K562 (cell line): ENCODE measurements at places on chromosomes 7 and 10.

- H3K4me3 ChIP-seq, result no peak overlapping the region
- no peak overlapping the region for H3K27ac ChIP-seq
- no peaks in the 10 kb centered on the region for H3K36me3 ChIP-seq
Measured at GRCh38 chr10:94493463-94493862, 52.1 kb upstream of the HELLS start.

DNA sequence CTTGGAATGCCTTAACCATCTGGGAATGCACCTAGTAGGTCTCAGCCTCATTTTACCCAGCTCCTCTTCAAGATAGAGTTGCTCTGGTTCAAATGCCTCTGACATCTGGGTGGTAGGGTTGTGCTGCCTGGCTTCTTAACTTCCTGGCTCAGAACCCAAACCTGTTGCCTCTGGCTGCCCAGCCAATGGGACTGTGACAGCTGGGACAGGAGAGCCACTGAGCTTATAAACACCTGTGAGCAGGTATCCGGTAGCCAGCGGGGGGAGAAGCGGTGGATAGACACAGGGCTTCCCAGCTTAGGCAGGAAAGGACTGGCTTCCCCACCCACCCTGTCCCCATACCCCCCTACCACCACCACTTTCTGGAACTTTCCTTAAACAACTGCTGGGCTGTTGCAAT, 115.8 kb upstream of the CARD11 start:
- no peak overlapping the region for H3K4me3 ChIP-seq
- H3K36me3 ChIP-seq, result no peaks in the 10 kb centered on the region
- H3K4me1 ChIP-seq, result no peaks in the 10 kb centered on the region; the same call in 1 of the 2 replicates
- no peak for DNase-seq

DNA sequence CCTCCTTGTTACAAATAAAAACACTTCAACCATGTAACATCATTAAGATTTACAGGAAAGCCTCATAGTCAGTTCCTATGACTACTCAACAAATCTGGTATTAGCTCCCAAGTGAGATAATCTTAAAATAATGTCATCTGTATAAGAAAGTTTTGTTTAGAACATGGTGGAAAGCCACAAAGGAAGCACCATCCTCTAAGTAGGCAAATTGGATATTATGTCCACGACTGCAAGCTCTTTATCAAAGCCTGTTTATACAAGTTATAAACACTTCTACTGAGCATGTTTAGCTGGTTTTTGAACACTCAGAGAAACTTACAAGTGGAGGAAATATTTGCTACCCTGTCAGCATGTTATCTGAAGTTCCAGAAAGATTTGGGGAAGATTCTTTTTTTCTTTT, 349.8 kb downstream of the ARL4A start:
- H3K27ac ChIP-seq, result no peak overlapping the region
- no peak for DNase-seq
- no peaks in the 10 kb centered on the region for H3K36me3 ChIP-seq
- no peak overlapping the region for H3K4me3 ChIP-seq
- H3K4me1 ChIP-seq, result no peaks in the 10 kb centered on the region
- H3K27me3 ChIP-seq, result no peaks in the 10 kb centered on the region

GRCh38 chr7:77680266-77680665, 16.0 kb upstream of the RSBN1L start:
- H3K36me3 ChIP-seq, result peaks cover 44% of the 10 kb centered on the region
- no peaks in the 10 kb centered on the region for H3K4me1 ChIP-seq

GRCh38 chr7:151936207-151936606, 20.0 kb upstream of the GALNTL5 start:
- H3K36me3 ChIP-seq, result no peaks in the 10 kb centered on the region
- DNase-seq, result no peak
- H3K27ac ChIP-seq, result no peak overlapping the region
- H3K27me3 ChIP-seq, result peaks cover 35% of the 10 kb centered on the region
- H3K4me3 ChIP-seq, result no peak overlapping the region

DNA sequence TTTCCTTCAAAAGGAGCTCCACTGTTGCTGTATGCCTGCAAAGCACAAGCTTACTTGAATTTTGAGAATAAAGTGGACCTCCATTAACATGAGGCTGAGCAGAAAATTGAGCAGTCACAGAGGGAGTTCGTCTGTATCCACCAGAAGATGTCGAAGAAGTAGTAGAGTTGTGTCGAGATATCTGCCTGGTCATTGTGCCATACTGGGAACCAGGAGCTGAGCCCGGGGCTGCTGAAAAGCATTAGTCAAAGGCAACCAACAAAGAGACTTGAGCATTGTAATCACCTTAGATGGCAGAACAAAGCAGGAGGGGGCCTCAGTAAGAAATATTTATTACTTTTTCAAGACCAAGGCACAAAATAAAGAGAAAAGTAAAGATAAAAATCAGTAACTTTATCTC, 61.5 kb downstream of the PDSS1 start:
- H3K36me3 ChIP-seq, result peaks cover 28% of the 10 kb centered on the region; the same call in 2 of the 3 replicates
- H3K4me1 ChIP-seq, result peaks cover 6% of the 10 kb centered on the region

DNA sequence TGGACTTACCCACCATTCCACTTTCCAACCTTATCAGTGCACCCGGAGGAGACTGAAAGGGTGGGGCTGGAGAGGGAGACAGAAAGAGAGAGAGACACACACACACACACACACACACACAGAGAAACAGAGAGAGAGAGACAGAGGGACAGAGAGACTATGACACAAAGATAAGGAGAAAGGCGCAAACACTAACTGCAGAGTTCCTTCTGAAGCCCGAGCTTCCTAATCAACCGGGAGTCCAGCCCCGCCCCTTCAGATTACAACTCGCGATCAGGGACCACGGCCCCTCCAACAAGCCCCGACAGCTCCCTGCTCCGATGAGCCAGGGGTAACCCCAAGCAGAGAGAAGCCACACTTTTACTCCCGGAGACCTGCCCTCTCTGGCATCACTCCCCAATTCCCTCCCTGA, 499 bp downstream of the GAL3ST4 start:
- peak overlapping the region; percentile 37; the same call in 2 of the 3 replicates for H3K27ac ChIP-seq
- peak; percentile 87 for DNase-seq
- no peaks in the 10 kb centered on the region for H3K27me3 ChIP-seq
- no peaks in the 10 kb centered on the region for H3K36me3 ChIP-seq
- H3K4me1 ChIP-seq, result peaks cover 45% of the 10 kb centered on the region

DNA sequence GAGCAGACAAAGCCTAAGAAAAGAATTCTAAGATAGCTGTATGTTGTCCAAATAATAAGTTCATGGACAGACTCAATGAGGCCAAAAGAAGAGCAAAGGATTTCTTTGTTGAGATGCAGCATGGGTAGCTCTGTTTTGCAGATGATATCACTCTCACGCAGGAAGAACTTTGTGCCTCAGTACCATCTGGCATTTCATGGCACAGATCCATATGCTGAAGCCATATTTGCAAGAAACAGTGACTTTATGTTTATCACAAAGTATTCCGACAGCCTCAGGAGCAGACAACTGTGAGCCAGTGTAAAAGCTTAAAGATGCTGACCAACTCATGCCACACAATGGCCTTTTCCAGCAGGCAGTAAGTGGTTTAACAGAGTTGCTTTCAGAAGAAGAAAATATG, 45.5 kb upstream of the RNF148 start:
- no peak overlapping the region for H3K4me3 ChIP-seq
- DNase-seq, result no peak
- no peaks in the 10 kb centered on the region for H3K4me1 ChIP-seq
- H3K27ac ChIP-seq, result no peak overlapping the region

- no peaks in the 10 kb centered on the region for H3K27me3 ChIP-seq
- H3K4me3 ChIP-seq, result no peak overlapping the region
- DNase-seq, result no peak
- no peaks in the 10 kb centered on the region for H3K36me3 ChIP-seq
- H3K27ac ChIP-seq, result no peak overlapping the region
Measured at GRCh38 chr7:2393706-2394105, 9.7 kb upstream of the CHST12 start.

- H3K4me1 ChIP-seq, result peaks cover 37% of the 10 kb centered on the region
- no peak for DNase-seq
- H3K27me3 ChIP-seq, result no peaks in the 10 kb centered on the region
Measured at GRCh38 chr10:11595395-11595692, 16.1 kb downstream of the USP6NL start.

- no peak overlapping the region for H3K27ac ChIP-seq
- H3K27me3 ChIP-seq, result no peaks in the 10 kb centered on the region
- H3K4me1 ChIP-seq, result peaks cover 27% of the 10 kb centered on the region
- peaks cover 43% of the 10 kb centered on the region for H3K36me3 ChIP-seq
Measured at GRCh38 chr7:135162382-135163001, 8.0 kb downstream of the CYREN start.

DNA sequence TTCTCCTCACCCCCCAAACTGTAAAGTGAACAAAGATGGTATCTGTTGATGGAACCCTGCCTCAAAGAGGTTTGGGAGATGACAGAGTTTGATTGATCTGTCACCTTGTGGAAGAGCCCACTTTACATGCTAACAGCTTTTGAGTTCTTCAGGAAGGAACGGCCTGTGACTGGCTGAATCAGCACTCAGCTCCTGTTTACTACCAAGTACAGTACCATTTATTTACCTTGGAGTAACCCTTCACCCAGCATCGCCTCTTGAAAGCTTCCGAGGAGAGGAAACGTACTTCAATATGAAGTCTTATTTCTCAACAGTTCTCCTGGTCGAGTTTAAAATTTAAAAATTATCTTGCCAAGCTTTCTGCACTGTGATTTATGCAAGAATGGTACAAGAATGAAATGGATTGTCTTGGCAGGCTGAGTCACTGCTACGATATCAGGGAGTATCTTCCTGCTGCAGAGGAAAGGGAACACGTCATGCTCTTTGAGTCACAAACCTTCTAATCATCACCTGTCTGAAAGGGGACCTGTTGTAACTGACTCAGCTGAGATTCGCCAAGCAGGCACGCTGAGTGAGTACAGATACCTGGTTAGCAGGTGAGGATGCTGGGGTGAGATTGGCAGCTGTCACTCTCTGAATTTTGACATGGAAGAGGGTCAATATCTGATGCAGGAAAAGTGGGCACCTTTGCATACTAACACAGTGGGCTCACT, 30.1 kb downstream of the KLF6 start:
- no peak overlapping the region for H3K27ac ChIP-seq
- peaks cover 5% of the 10 kb centered on the region; the same call in 1 of the 2 replicates for H3K27me3 ChIP-seq
- H3K4me3 ChIP-seq, result no peak overlapping the region
- peaks cover 17% of the 10 kb centered on the region; the same call in 2 of the 3 replicates for H3K4me1 ChIP-seq

GRCh38 chr7:142408794-142409193, 150.9 kb upstream of the PRSS58 start:
- H3K36me3 ChIP-seq, result no peaks in the 10 kb centered on the region
- H3K4me1 ChIP-seq, result no peaks in the 10 kb centered on the region
- no peak overlapping the region for H3K27ac ChIP-seq
- DNase-seq, result no peak

DNA sequence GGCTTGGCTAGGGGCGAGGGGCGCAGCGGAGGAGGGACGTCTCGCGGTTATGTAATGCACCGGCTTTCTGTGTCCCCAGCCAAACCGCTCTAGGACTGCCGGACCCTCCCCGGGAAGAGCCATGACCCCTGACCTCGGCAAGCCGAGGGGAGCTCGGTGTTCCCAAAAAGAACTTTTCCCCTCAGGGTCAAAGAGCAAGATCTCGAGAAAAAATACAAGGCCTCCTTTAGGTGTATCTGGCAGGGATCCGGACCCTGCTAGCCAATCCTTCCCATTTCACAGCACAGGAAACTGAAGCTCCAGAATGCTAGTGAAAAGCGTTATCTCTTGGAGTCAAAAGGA, 590 bp upstream of the SLC16A12 start:
- peaks cover 25% of the 10 kb centered on the region for H3K27me3 ChIP-seq
- no peak overlapping the region for H3K4me3 ChIP-seq
- H3K36me3 ChIP-seq, result no peaks in the 10 kb centered on the region
- no peak overlapping the region for H3K27ac ChIP-seq
- no peak for DNase-seq
- no peaks in the 10 kb centered on the region for H3K4me1 ChIP-seq

GRCh38 chr10:44301781-44302355, 83.0 kb downstream of the CXCL12 start:
- no peaks in the 10 kb centered on the region for H3K36me3 ChIP-seq
- H3K4me1 ChIP-seq, result no peaks in the 10 kb centered on the region
- H3K27ac ChIP-seq, result no peak overlapping the region
- H3K4me3 ChIP-seq, result no peak overlapping the region
- no peak for DNase-seq
- H3K27me3 ChIP-seq, result no peaks in the 10 kb centered on the region
